Aorta (tissue), 5 donors: ENCODE measurements at places on chromosomes 7 and 10. TPM values are rescaled to one million over a fixed set of nuclear protein-coding genes. Genes with fewer than 3 reads are reported as not detected.

Gene ANKRD1
- 62.9 TPM for total RNA-seq

Gene FAM20C
- 104 TPM for total RNA-seq

Gene ZNF775
- total RNA-seq, result 6.4 TPM

DNA sequence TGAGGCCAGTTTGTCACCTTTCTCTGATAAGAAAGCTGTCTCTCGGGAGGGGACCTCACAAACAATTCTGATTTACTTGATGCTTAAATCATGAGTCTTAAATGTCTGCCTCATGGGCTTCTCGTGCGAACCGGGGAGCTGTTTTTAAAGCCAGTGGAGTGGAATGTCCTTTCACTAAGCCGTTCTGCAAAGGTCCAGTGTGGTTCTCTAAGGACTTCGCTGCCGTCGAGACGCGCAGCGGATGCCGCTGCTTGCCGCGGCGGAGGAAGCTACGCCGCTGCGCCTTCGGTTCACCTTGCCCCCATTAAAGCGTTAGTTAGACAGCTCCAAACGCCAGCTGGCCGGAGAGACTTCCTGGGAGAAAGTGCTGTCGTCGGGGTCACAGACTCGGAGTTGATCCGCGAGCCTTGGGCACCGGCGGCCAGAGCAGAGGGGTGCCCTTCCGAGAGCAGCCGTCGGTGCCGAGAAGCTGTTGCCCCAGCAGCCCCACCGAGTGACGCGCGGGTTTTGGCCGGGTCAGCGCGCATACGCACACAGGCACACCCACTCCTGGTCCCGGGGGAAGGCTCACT is 1.3 kb upstream of the HMX3 start:
- H3K27me3 ChIP-seq, result no peaks in the 10 kb centered on the region
- no peak for DNase-seq
- H3K4me1 ChIP-seq, result no peaks in the 10 kb centered on the region

GRCh38 chr7:63071920-63072319 is 926.7 kb upstream of the ZNF722 start:
- no peaks in the 10 kb centered on the region for H3K4me1 ChIP-seq
- no peaks in the 10 kb centered on the region for H3K27me3 ChIP-seq
- H3K36me3 ChIP-seq, result no peaks in the 10 kb centered on the region
- H3K27ac ChIP-seq, result no peak overlapping the region
- DNase-seq, result no peak
- H3K4me3 ChIP-seq, result no peak overlapping the region

Gene GIMAP6
- 49.2 TPM for total RNA-seq
